Peyer's patch (tissue), 4 donors: ENCODE measurements at places on chromosomes 5 and 9. TPM values are rescaled to one million over a fixed set of nuclear protein-coding genes. Genes with fewer than 3 reads are reported as not detected.
A peak's percentile ranks its signal among the peaks of the same experiment; 100 is the strongest.

GRCh38 chr9:77744841-77745430 is 96.8 kb upstream of the GNA14 start:
- no peak for DNase-seq

DNA sequence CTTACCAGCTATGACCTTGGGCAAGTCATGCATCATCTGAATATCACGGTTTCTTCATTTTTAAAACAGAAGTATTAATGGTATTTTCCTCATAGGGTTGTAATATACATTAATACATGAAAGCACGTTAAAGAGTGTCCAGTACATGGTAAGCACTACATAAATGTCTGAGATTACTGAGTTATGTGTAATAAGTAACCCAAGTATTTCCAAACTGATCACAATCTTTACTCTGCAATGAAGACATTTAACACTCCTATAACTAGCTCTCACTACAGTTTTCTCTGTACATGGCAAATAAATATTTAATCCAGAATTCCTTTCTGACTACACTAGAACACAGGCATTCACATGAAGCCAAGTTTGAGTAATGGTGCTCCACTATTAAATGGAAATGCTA is 4.0 kb downstream of the GLDC start:
- DNase-seq, result no peak

- DNase-seq, result no peak
Measured at GRCh38 chr5:149795360-149795759, 65.2 kb downstream of the PPARGC1B start.

GRCh38 chr9:133928248-133928764 is 63.8 kb downstream of the VAV2 start:
- DNase-seq, result no peak

DNA sequence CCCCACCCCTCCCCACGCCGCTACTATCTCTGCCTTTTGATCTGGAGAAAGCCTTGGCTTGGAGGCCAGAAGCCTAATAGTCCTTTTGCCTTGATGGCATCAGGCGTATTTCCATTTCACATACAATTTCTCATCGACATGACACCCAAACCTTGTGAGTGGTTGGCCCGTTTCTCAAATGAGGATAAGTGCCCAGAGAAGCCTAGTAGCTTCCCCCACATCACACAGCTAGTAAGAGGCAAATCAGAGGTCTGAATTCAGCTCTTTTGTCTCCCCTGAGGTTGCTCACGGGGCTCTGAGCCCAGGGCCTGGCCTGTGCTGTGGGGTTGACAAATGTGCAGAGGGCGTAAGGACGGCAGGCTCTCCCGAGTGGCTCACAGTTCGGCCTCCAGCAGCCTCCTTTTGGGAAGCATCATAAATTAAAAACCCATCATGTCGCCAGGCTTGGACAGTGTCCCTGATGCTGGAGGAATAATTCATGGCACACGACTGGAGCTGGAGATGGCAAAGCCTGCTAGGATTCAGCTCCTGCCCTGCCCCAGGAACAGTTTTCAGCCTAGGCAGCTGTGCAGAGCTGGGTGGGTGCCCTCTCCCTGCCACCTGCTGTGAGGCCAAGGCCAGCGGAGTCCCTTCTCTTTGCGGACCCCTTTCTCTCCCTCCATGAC is 263.8 kb downstream of the NSG2 start:
- no peak for DNase-seq

Gene GFRA3
- total RNA-seq, result not detected

DNA sequence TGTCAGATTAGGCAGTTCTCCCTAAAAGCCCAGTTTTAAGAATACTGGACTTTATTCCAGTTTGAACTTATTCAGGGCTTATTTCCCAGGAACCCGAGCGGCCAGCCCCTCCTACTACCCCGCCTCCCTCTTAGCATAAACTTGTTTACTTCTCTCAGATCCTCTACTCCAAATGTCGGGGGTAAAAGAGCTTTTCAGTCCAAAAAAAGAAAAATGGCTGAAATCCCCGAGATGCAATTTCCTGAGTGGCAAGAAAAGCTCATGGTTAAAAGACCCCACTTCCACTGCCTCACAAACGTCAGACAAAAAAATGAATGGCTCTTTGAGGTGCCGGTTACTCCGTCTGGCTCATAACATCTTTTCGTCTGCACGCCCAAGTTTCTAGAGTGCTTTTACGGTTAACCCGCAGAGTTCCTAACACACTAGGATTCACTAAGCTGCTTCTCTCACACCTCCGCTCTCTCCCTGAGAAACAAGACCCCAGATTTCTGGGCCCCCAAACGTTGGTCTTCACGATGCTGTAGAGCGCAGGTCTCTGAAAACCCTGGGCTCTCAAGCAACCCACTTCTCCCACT is 402 bp downstream of the BRD8 start:
- peak; percentile 33 for DNase-seq

DNA sequence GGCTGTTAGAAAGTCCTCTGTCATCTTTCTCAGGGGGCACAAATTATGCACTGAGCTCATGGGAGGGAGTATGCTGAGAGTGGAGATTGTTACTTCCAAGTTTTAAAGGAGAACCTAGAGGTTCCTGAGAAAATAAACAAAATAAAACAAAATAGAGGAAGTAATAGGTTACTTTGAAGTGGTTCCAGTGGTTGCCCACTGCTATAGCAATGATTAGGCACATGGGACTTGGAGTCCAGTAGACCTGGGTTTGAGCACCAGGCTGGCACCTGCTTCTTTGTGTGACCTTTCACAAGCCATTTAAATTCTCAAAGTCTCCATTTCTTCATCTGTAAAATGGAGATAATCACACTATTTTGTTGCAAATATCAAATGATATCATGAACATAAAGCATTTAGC is 13.8 kb upstream of the CDC23 start:
- no peak for DNase-seq

- DNase-seq, result no peak
Measured at GRCh38 chr5:76811214-76811613, 7.6 kb upstream of the F2RL1 start.

DNA sequence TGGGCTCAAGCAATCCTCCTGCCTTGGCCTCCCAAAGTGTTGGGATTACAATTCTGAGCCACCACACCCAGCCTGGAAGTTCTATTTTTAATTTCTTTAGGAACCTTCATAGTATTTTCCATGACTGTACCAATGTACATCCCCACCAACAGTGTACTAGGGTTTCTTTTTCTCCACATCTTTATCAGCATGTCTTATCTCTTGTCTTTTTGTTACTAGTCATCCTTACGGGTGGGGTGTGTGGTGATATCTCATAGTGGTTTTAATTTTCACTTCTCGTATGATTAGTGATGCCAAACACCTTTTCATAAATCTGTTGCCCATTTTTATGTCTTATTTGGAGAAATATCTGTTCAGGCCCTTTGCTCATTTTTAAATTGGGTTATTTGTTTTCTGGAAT is 123.0 kb upstream of the MEF2C start:
- DNase-seq, result no peak

GRCh38 chr5:157273131-157273556 is 7.2 kb downstream of the CYFIP2 start:
- DNase-seq, result peak; percentile 37

Gene HDHD3
- 241 TPM for total RNA-seq

GRCh38 chr9:18473652-18474279 is at the start of gene ADAMTSL1:
Gene ADAMTSL1 (plus strand): TSS chr9:18474153. CDS start chr9:18474233, 80 bp downstream.
- DNase-seq, result no peak

GRCh38 chr5:37876943-37877342 is 37.1 kb upstream of the GDNF start:
- DNase-seq, result no peak

GRCh38 chr5:14167211-14167845 is 24.2 kb downstream of the TRIO start:
- DNase-seq, result no peak

Gene ADRB2
- 2.5 TPM for total RNA-seq

GRCh38 chr9:38382141-38382540 is 10.4 kb upstream of the ALDH1B1 start:
- no peak for DNase-seq

- no peak for DNase-seq
Measured at GRCh38 chr9:36401164-36401740, 1.2 kb upstream of the RNF38 start.

Gene PLEKHG4B
- total RNA-seq, result not detected

DNA sequence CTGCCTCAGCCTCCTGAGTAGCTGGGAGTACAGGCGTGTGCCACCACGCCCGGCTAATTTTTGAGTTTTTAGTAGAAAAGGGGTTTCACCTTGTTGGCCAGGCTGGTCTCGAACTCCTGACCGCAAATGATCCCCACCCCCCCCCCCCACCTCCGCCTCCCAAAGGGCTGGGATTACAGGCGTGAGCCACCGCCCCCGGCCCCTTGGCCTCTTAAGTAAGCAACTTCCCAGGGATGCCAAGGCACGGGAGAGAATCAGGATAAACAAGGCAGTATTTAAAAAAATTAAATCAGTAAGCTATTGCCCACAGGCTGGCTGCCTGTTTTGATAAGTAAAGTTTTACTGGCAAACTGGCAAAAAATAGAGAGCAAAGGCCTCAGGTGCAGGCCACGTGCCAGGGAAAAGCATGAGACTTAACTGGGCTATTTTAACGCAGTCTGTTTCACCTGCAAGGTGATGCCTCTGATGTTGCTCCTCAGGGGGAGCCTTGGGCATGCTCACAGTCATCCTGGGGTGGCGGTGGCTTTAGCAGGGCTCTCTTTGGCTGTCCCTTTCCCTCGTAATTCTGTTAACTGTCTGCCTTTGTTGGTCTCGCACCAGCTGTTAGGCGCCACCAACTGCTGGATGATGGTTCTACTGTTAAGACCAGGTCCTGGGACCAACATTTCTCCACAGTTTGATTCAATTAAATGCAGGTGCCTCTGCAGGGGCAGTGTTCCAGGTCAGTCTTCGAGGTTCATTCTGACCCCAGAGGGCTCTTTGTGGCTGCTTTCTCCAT is 19.4 kb upstream of the RNF130 start:
- peak; percentile 59 for DNase-seq

DNA sequence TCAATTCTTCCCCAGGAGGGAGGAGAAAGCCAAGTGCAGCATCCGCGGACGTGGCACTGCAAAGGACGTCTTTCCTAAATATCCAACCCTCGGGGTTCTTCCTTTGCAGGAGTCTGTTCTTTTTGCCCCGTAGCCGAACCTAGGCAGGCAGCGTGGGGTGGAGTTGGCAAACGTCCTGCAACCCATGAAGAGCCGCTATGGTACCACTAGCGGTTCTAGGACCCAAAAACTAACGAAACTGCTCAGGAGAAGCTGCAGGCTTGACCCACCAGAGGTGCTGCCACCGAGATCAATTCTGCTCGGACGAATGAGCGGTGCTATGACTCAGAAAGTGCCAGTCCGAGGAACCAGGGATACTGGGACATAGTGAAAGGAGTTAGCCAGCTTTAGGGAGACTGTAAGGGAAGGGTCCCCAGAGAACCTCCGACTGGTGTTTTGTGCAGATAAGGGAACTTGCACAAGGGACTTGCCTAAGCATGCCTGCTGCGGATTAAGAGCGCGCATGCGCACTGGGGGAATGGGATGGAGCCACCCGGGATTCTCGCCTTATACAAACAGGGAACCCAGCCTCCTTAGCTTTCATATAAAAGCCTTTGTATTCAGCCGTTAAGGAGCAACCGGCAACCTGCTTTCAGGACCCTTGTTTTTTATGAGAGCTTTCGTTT is 32.7 kb downstream of the ANXA2R start:
- DNase-seq, result peak; percentile 91

Gene ZNF484
- 9.8 TPM for total RNA-seq
